ENCODE measurements at places on chromosomes 16 and 17. TPM values are rescaled to one million over a fixed set of nuclear protein-coding genes. Genes with fewer than 3 reads are reported as not detected.

Gene CLEC10A
- total RNA-seq, result 3.0 TPM

Gene CCL2
- 514 TPM for total RNA-seq

Gene WNT9B
- total RNA-seq, result 0.42 TPM

Gene IRX5
- total RNA-seq, result not detected

Gene LASP1
- 46.9 TPM for total RNA-seq

Gene PLLP
- 5.4 TPM for total RNA-seq

Gene SMIM5
- 5.8 TPM for total RNA-seq

Gene ADCY9
- total RNA-seq, result 70.8 TPM

Gene SHPK
- total RNA-seq, result 5.1 TPM

Gene SLC4A1
- total RNA-seq, result 2.0 TPM

Gene SRCIN1
- total RNA-seq, result 1.2 TPM

Gene KREMEN2
- 0.13 TPM for total RNA-seq

Gene HOXB9
- total RNA-seq, result not detected

Gene ENDOV
- total RNA-seq, result 14.6 TPM

Gene CIAO2B
- 83.1 TPM for total RNA-seq

Gene FBXL16
- total RNA-seq, result 0.57 TPM

Gene CRYBA1
- total RNA-seq, result not detected

Gene ZNF747
- 15.2 TPM for total RNA-seq

Gene HLF
- total RNA-seq, result 138 TPM

Gene MLX
- 34.5 TPM for total RNA-seq

Gene CALB2
- 1.7 TPM for total RNA-seq

Gene PITPNM3
- 46.5 TPM for total RNA-seq

All from esophagus muscularis mucosa (tissue), 4 donors.